ENCODE measurements at places on chromosomes 1 and 21. TPM values are rescaled to one million over a fixed set of nuclear protein-coding genes. Genes with fewer than 3 reads are reported as not detected.
A peak's percentile ranks its signal among the peaks of the same experiment; 100 is the strongest.

- no peak for DNase-seq
Observed at GRCh38 chr1:179547021-179547535, 28.7 kb downstream of the NPHS2 start.

DNA sequence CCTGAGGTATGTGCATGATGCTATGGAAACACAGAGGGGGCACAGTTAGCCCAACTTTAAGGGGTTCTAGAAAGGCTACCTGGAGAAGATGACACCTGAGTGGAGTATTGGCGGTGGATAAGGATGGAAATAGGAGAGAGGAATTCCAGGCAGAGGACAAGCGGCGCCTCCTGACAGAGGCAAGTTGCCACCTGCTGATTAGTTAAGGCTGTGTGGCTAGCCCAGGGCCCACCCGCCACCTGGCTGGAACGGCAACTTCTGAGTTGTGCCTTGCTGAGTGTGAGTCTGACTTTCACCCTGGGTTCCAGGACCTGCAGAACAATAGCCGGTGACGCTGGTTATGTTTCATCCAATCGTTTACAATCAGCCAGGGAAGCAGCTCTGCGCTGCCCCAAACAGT is 126.9 kb upstream of the LMO4 start:
- no peak for DNase-seq

- no peak for DNase-seq
Observed at GRCh38 chr1:19488136-19488535, 2.8 kb upstream of the CAPZB start.

- no peak for DNase-seq
Observed at GRCh38 chr1:24477309-24477708, 25.3 kb upstream of the RCAN3 start.

DNA sequence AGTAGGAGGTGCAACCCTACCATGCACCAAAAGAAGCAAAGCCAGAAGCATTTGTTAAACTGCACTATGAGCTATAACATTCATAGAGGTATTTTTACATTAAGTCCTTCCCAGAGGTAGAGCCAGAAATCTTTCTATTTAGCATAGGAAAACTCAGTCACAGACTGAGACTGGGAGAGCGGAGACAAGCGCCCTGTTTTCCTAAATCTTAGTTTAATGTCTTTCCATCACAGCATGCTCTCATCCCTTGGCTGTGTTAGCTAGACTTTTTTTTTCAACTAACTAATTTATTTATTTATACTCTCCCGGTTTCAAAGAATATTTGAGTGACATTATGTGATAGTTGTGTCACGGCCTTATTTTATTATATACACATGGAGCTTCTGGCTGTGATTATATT is 304.1 kb downstream of the LMX1A start:
- no peak for DNase-seq

APCS gene
- total RNA-seq, result 0.46 TPM

GRCh38 chr1:229643996-229644745 is 18.1 kb downstream of the URB2 start:
- DNase-seq, result no peak

- no peak for DNase-seq
Observed at GRCh38 chr1:69320757-69321211, 246.9 kb upstream of the LRRC7 start.

DNA sequence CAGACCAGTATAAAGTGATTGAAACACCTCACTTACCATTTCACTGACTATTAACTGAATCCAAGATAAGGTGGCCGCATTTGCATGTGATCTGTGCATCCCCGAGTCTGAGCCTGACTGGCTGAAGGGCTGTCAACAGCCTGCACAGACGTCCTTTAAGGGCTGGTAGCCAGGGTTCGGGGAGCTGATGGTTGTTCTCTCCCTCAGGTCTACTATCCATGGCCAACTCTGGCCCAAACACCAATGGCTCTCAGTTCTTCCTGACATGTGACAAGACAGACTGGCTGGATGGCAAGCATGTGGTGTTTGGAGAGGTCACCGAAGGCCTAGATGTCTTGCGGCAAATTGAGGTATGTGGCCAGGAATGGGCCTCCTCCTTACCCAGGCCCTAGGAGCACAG is 14.0 kb downstream of the PPIE start:
- no peak for DNase-seq

GRCh38 chr1:107870696-107871095 is 94.3 kb downstream of the VAV3 start:
- peak; percentile 37 for DNase-seq

DNA sequence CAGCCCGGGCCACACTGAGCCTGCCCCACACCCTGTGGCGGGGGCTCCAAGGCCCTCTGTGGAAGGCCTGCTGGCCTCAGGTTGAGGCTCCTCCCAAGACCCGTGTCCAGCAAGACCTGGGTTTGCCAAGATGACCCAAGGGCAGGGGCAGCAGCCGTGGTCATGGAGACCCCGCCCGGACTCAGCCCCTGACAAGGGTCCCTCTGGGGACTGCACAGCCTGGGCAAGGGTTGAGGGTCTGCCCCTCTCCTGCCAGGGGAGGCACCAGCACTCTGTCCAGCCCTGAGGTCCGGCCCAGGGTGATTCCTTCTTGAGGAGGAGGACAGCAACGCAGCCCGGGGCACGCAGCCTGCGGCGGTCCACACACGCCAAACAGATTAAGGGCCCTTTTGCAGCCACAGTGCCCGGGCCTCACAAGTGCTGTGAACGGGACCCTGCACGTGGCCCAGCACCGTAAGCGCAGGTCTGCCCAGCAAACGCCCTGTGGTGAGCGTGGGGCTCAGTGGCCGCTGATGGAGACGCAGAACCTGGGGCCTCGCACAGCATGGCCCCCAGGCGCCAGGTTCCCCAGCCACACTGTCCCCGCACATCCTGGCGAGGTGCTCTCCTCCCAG is 3.4 kb downstream of the SPATC1L start:
- no peak for DNase-seq

- no peak for DNase-seq
Observed at GRCh38 chr1:36358514-36359084, 27.1 kb downstream of the STK40 start.

GRCh38 chr1:173333581-173333980 is 126.5 kb upstream of the TNFSF4 start:
- DNase-seq, result no peak
